ENCODE measurements at places on chromosomes 3 and 15.
A peak's percentile ranks its signal among the peaks of the same experiment; 100 is the strongest.

- no peak for DNase-seq
Observed at GRCh38 chr3:3134750-3135448, 8.2 kb downstream of the TRNT1 start.

GRCh38 chr3:59632760-59633573, 583.1 kb upstream of the CFAP20DC start:
- DNase-seq, result no peak

DNA sequence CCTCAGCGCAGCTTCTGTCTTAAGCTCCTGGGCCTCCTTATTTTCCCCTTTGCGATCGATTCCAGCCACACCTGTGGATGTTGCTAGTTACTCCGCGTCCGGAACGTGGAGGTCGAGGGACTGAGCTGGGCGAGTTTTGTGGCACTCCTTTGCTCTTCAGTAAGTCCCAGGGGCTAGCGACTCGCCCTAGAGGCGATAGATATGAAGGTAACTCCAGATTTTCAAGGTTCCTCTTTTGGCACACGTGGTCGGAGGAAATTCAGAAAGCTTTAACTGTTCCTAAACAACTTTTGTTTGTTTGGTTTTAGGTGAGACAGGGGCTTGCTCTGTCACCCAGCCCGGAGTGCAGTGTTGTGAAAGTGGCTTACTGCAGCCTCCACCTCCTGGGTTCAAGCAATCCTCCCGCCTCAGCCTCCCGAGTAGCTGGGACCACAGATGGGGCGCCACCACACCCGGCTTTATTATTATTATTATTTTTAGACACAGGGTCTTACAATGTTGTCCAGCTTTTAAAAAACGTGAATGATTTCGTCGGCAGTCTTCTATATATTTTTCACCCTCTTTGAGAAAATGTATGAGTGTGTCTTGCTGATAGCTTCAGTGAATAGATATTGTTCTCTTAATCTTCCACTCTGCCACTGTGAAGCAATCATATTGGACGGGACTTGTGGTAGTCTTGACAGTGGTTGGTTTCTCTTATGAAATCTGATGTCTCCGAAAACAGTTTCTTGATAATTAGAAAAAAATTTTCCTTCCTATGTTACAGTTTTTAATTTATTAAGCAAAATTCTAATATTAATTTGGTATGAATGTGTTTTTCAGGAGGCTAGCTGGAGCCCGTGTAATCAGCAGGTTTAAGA, 785 bp downstream of the MFSD1 start:
- DNase-seq, result peak; percentile 33

DNA sequence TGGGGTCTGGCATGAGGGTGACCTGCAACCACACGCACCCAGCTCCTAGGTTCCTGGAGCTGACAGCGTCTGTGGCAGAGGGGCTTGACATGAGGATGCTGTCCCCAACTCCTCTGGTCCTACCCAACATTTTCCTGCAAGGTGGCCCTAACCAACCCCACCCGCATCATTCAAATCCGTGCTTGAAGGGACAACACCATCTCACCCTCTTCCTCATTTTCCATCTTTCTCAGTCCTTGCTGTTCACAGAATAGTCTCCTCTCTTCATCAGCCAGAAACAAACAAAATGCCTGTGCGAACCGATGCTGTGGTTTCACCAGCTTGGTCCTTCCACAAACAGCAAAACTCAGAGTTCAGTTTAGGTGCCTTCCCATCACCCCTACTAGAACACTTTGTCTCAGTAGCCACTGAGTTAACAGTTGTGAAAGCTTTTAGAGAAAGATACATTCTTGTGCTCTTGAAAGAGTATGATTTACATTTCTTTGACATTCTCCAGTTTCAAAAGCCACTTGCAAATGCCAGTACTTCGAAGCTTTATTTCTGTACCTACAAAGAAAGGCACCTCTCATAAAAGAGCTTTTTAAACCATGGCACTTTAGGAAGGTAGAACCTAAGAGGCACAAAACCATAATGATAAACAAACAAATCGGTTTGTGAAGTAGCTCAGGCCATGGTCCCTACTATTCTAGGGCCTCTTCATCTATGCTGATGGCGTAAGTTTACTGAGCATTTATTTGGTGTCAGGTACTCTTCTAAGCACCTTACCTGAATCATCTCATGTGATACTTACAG, 360.1 kb downstream of the SHQ1 start:
- DNase-seq, result no peak

DNA sequence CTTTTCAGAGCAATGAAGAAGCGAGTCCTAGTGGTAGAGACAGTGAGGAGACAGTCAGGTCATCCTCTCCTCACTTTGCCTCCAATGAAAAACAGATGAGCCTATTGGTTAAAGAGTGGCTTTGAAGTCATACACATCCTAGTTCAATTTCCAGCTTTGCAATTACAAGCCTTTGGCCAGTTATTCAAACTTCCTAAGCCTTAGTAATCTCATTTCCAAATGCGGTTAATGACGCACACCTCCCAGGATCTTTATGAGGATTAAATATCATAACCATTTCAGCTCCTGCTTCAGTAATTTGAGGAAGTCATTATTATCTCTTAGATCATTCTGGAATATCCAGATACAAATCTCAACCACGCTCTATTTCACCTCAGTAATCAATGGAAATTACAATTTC, 10.0 kb upstream of the ST6GAL1 start:
- no peak for DNase-seq

DNA sequence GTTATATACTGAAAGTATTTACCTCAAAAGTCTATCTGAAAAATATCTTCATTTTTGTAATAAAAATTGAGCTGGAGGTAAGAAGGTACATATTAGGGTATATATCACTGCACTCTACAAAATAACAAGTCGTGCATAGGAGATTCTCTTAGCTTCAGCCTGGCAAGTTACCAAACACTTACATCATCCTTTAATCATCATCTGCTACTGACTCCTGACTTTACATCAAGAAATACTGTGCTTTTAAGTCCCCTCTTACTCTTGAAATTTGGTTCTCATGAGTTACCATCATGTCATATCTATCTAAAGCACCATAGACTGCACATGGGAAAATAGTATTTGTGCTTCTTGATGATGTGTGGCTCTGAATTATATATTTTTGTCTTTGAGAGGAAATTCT, 50.8 kb downstream of the LYSMD4 start:
- no peak for DNase-seq

Measured in HT-29 (cell line).